ENCODE measurements at places on chromosomes 4 and X.

DNA sequence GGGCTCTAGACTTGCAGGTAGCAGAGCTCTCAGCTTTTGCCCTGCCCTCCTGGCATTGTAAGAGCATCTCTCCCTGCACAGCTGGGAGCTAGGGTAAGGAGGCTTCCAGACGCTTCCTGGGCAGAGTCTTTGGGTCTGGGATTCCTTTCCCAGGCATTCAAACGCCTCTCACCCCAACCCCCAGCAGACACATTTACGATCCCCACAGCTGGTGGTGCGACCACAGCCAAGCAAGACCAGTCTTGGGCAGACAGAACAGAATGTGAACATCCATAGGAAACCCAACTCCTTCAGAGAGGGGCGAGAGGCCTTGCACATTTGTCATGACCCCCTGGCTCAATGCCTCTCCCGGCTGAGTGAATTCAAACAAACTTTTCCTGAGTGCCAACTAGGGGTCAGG, 38.1 kb upstream of the CD99L2 start:
- DNase-seq: no peak

GRCh38 chr4:2253160-2254084, 8.5 kb downstream of the MXD4 start:
- no peak for DNase-seq

- no peak for DNase-seq
Observed at GRCh38 chr4:189302719-189303118, 638.0 kb upstream of the FRG1 start.

DNA sequence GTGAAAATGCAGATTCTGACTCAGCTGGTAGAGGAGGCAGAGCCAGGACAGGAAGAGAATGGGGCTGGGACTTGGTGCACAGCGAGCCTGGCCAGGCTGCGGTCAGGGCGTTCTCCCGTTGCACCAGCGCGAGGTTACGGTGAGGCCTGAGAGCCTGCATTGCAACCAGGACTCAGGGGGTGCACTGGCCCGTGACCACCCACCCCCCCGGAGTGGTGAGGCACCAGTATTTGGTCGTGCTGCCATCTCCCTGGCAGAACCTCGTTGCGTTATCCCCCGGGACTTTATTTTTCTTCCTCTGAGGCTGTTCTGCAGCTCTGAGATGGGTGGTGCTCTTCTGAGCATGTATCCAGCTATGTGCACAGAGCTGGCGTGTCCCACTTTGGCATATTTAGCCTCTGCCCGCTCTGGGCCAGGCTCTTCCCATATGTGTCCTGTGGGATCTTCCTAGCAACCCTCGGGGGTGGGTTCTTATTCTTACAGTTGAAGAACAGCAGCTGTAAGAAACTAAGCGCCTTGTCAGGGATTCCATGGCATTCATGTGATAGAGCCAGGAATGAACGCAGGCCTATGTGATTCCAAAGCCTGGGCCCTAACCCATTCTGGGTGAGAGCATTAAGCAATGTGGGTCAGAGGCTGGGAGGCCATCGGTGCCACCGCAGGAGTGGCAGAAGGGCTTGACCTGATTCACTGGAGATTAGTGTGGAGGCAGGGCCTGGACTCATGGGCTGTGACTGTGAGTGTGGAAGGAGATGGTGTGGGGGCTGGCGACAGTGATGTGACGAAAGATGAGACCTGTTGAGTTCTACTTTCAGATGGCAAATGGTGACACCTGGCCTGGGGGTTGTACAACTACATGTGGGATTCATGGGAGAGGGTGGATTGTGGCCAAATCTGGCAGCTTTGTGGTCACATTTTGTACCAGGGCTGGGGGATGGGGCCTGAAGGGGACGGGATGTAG, 3.1 kb downstream of the TADA2B start:
- DNase-seq: no peak

DNA sequence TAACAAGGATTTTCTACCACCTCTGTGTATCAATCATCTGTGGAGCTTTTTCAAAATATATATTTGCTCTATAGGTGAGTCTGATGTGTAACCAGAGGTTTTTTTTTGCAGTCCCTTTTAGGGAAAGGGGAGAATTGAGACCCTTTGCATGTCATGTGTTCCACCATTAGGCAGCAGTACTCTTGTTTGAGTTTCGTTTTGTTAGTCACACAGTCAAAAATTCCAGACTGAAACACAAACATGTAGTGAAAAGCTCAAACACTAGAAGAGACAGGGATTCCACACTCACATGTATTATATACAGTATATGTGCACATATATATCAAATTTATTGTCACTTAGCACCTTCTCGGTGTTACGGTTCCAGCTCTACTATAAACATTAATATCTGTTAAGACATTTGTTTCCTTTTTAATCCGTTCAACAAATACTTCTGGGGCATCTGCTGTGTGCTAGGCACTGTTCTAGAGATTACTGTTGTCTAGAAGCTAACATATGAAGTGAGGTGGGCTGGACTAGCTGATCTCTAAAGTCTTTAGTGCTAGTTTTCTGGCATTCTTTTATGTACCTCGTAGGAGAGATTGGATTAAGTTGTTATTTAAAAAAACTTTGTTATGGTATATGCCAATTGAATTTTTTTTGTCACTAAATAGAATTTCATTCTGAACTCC, 5.5 kb downstream of the USP9X start:
- DNase-seq: no peak

DNA sequence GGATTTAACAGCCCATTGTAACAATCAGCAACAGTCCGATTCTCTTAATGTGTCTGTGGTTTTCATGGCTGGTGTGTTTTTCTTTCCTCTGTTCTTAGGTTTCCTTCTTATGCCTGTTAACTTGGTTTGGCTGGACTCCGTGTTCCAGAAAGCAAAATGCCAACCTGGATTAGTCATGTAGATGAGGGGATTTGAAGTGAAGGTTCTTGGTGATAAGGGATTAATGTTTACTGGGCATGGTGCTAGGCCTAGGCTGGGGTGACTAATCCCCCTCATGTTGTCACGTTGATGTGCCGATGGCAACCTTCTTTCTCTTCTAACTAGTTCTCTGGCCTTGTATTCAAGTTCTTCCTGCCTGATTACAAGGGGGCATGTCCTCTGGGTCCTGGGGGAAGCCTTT, 85.9 kb downstream of the REPS2 start:
- DNase-seq: no peak

DNA sequence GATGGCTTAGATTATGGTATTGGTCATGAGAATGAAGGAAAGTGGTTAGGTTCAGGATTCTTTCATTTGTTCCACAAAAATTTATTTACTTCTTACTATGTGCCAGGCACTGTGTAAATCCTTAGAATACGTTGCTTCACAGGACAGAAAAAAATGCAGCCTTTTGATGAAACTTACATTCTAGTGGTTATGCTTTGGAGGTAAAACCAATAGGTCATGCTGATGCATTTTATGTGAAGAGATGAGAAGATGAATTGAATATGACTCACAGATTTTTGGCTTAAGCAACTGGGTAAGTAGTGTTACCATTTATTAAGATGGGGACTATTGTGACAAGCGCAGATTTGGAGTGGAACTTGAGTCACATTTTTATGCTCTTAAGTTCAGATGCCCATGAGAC, 165.3 kb downstream of the GLRA2 start:
- DNase-seq: no peak

DNA sequence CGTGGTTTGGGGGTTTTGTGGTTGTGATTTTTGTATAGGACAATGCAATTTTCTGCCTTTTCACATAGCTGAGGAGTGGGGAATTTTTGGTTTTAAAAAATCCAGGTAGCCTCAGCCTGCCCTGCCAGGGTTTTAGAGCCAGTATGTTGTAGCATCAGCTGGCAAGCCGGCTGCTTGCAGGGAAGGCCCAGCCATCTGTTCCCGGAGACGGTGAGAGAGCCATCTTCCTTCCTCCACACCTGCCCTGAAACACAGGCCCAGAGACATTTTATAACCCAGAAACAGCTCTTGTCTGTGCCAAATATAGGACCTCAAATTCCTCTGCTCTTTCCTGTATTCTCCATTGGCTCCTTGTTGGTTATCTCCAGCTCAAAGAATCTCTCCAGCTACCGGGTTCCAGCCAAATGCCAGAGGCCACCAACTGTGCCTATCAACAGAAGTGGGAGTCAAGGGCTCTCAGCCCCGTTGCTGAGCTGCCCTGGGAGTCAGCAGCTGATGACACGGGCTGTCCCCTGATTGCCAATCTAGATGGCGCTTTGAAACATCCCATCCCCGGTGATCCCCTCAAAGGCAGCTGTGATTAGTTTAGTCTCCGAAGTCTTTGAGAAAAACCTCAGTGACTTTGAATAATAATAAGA, 595.2 kb downstream of the MID1IP1 start:
- no peak for DNase-seq

DNA sequence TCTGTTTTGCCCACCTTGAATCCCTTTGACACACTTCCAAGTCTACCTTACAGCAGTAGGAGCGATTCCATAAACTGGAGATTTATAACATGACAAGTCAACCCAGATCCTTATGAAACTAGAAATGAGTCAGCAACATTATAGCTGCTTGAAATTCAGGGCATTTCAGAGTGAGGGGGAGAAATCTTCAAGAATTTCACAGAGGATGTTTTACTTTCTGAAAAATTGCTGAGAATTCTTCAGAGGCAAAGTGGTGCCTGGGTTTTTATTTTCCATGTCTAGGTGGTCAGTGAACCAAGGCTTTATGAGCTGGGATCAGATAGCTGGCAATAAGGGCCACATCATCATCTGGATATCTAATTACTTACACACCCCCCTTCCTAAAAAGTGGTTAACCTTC, 119.8 kb downstream of the PPARGC1A start:
- no peak for DNase-seq

GRCh38 chr4:159369256-159369655, 266.4 kb downstream of the RAPGEF2 start:
- DNase-seq: no peak

DNA sequence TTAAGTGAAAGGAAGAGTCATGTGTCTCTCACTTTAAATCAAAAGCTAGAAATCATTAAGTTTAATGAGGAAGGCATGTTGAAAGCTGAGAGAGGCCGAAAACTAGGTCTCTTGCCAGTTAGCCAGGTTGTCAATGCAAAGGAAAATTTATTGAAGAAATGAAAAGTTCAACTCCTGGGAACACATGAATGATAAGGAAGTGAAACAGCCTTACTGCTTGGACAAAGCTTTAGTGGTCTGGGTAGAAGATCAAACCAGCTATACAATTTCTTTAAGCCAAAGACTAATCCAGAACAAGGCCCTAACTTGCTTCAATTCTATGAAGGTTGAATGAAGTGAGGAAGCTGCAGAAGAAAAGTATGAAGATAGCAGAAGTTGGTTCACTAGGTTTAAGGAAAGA, 24.9 kb downstream of the RHOH start:
- no peak for DNase-seq

- no peak for DNase-seq
Observed at GRCh38 chr4:82428969-82429727, 1.1 kb downstream of the HNRNPDL start.

DNA sequence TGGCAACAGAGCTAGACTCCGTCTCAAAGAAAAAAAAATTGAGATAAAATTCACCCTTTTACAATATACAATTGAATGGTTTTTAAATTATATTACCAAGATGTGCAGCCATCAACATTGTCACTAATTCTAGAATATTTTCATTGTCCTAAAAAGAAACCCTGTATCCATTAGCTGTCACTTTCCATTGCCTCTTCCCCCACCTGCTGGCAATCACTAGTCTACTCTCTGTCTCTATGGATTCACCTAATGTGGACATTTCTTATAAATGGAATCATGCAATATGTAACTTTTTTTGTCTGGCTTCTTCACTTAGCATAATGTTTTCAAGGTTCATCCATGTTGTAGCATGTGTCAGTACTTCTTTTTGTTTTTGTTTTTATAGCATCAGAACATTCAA, 20.8 kb downstream of the ABHD18 start:
- no peak for DNase-seq

- no peak for DNase-seq
Observed at GRCh38 chrX:38986586-38986985, 185.3 kb downstream of the MID1IP1 start.

- DNase-seq: no peak
Observed at GRCh38 chr4:118753685-118754084, 68.5 kb downstream of the METTL14 start.
